ENCODE measurements at places on chromosomes 3 and 15.

GRCh38 chr3:112627419-112627818, 13.5 kb downstream of the CCDC80 start:
- DNase-seq, result no peak

GRCh38 chr15:69478259-69478781, 25.7 kb downstream of the RPLP1 start:
- DNase-seq, result no peak

DNA sequence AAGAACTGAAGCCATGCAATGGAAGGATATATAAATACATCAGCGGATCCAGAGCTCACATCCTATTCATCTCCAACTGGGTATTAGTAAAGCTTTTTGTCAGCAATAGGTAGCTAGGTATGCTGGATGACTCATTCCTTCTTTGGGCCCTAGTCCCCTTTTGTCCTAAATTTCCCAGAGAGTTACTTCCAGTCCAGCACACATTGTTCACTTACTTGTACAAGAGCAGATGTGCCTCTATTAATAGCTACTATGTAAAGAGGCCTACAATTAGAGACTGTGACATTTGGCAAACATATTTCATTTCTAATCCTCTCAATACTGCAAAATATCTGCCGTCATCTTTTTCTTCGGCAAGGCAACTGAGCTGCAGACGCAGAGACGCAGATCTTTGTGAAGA, 1.7 kb upstream of the SLC4A7 start:
- no peak for DNase-seq

GRCh38 chr3:53324105-53324504, 23.2 kb downstream of the DCP1A start:
- DNase-seq, result no peak

- DNase-seq, result no peak
These were observed 62.8 kb downstream of the MECOM start for GRCh38 chr3:169600732-169601131.

DNA sequence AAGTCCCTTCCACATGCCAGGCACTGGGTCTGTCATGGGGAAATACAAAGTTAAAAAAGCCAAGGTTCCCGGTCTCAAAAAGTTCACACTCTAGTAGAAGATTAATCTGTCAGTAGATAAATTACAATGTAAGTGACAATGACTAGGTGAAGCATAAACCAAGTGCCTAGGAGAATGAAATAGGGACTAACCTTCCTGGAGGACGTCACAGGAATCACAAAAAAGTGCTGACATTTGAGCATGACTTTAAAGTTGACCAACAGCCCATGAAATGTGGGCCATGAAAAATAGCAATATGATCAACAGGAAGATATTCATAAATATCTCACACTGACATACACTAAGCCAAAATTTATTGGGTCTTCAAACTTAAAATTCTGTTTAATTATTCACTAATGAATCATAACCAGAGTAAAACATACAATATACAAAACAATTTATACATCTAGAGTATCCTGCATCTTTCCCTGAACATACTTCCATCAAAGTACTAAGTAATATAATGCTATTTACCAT, 20.0 kb downstream of the COPS2 start:
- DNase-seq, result no peak

GRCh38 chr3:88408935-88409334, 259.2 kb downstream of the C3orf38 start:
- no peak for DNase-seq

GRCh38 chr15:59779110-59779509, 90.0 kb upstream of the BNIP2 start:
- DNase-seq, result no peak

DNA sequence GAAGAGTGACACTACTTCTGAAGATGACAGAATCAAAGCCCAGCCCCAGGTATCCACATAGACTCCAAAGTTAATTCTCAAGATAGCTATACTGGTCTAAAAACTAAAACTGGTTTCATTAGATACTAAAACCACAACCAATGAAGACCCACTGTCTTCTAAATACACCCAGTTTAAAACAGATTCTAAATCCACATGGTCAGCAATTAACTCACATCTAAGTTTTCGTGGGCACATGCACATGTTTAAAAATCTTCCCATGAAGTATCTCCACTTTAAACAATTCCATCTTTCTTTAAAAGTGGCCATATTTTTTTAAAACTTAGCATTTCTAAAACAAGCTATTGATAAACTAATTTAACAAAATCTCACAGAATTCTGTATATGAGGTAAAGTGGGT, 63.1 kb downstream of the GPR160 start:
- DNase-seq, result no peak

GRCh38 chr3:150022381-150023238, 51.9 kb upstream of the PFN2 start:
- DNase-seq, result no peak

DNA sequence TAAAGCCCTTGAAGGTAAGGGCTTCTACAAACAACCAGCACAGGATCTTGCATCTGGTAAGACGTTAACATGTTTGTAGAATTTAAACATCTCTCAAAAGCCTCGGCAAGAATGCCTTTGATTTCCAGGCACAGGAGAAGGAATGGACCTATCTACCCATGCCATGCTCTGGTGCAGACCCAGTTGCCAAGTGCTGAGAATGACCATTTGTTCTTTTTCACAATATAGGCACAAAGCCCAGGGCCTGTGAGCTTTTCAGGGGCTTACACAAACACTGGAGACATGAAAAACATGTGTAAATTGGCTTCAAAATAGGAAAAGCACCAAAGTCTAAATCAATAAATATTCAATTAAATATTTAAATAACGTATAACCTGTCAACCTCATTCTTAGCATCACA, 266.9 kb upstream of the TTC14 start:
- no peak for DNase-seq

GRCh38 chr15:85534031-85534430, 153.6 kb downstream of the AKAP13 start:
- DNase-seq, result peak; percentile 20

GRCh38 chr15:63718590-63719035, 115.1 kb downstream of the HERC1 start:
- DNase-seq, result no peak

DNA sequence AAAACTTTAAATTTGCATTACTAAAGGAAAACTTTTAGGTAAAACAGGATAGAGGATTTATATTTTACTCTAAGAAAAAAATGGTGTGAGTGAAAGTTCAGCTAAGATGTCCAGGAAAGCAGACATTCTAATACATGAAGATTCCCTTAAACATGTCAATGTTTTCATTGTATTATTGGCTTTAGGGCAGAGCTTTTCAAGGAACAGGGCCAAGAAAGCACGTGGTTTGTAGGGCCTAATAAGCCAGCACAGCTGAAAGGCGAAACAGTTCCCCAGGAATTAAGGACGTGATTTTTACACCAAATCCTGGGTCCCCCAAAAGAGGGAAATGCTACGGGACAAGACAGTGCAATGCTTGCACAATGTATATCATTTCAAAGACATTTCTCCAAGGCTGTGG, 48.6 kb upstream of the MKRN3 start:
- no peak for DNase-seq

- DNase-seq, result no peak
These were observed 224.0 kb downstream of the GREM1 start for GRCh38 chr15:32941823-32942222.

DNA sequence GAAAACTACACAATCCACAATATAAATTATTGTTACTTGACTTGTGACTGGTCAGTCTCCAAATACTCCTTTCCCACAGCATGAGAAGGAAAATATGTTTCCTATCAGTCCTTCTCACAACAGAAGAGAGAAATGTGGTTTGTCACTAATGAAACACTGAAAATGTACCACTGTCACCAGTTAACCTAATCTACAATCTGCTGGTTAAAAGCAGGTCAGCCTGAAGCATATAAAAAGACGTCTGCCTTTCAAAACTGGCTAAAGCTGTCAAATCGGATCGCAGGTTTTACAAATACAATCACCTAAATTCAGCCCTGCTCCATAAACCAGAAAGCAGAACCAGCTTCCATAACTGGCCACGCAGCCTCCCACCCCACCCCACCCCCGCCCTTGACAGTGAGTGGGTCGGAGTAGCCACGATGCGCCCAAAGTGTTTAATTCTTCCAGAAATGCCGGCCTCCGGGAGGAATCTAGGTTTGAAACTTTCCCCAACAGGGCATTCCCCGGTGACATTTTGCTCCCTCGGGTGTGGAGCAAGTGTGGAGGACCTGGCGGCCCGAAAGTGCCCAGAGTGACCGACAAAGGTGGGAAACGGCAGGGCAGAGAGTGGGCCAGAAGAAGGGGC, 682 bp downstream of the ETFA start:
- no peak for DNase-seq

GRCh38 chr3:179035232-179035631, 36.4 kb downstream of the ZMAT3 start:
- DNase-seq, result no peak

Data from GM06990 (cell line).